ENCODE measurements at places on chromosomes 11 and 22.

- no peak for DNase-seq
These were observed 676.4 kb downstream of the DLG2 start for GRCh38 chr11:84950569-84951270.

GRCh38 chr11:10317151-10317755 lies 12.4 kb downstream of the ADM start:
- no peak for DNase-seq

GRCh38 chr22:42887523-42888507 lies 30.7 kb upstream of the ARFGAP3 start:
- DNase-seq, result no peak

GRCh38 chr11:35165030-35165422 lies 26.1 kb downstream of the CD44 start:
- DNase-seq, result no peak

- DNase-seq, result no peak
These were observed 1.5 kb downstream of the ME3 start for GRCh38 chr11:86670911-86671310.

DNA sequence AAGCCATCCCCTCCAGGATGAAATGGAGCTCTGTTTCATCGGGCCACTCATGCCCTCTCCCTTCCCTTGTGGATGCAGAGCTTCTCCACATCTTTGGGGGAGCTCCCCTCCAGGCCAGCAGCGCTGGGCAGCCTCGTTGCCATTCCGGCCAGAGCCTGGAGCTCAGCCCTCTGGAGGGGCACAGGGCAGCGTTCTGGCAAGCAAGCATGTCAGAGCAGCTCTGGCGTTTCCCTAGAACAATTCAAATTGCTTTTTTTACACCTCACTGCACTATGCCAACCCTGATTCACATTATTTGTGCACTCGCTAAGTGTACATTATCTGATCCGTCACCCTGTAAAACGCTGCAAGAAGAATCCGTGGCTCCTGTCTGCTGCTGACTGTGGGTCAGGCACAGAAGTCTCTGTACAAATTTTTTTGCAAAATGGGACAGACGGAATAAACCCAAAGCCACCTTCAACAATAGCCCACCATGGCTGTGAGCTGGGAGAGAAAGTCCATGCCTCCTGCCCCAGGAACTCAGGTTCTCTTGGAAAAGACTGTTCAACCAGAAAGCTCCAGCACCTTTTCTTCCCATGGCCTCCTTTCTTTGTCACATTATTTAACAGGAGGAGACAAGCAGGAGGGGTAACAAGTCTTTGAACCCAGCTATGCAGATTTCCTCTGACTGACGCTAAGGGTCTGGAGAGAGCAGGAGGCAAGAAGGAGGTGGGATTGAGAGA lies 139.5 kb upstream of the CADM1 start:
- no peak for DNase-seq

DNA sequence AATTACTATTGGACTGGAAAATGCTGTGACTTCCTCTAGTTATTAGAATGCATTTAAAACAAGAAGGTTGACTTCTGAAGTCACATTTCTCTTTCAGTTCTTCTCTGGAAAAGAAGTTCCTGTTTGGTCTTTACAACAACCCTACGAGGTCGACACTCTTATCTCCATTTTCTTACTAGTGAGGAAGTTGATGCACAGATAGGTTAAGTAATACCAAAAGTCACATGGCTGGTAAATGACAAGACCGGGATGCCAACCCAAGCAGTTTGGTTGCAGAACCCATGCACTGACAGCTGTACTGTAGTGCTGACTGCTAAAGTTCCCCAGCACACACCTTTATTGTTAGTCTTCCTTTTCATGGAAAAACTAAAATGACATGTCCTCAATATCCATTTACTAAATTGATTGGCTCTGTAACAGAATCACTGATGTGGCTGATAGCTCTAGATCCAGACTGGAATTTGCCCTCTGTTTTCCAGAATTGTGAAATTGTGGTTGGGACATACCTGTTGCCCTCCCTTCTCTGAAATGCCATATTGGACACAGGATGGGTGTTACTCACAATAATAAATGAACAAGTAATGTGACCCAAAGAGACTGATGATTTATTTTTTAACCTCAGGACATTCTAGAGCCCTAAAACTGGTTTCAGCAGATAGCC lies 9.4 kb upstream of the TECTA start:
- DNase-seq, result no peak

DNA sequence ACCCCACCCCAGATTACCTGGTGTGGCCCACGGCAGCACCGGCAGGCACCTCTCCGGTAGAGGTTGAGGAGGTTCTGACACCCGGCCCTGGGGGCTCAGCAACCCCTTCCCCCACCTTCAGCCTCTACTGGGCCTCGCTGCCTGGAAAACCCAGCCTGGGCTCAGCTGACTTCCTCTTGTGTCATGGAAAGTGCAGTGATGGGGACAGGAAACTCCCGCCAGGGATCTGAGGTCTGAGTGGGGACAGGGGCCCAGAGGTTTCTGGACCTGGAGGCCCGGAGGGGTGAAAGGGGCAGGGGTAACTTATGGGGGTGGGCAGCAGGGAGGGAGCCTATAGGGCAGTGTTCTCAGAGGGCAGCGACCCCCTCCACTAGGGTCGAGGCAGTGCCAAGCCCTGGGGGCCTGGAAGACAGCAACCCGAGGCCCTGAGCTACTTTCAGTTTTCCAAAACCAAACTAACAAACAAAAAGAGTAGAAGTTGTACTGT lies 10.0 kb upstream of the CD5 start:
- DNase-seq, result peak; percentile 56

- no peak for DNase-seq
These were observed 8.6 kb upstream of the OR56B1 start for GRCh38 chr11:5727691-5728090.

GRCh38 chr22:34038801-34039555 lies 118.7 kb upstream of the LARGE1 start:
- no peak for DNase-seq

GRCh38 chr11:93921695-93922468 lies 71.5 kb upstream of the VSTM5 start:
- no peak for DNase-seq

DNA sequence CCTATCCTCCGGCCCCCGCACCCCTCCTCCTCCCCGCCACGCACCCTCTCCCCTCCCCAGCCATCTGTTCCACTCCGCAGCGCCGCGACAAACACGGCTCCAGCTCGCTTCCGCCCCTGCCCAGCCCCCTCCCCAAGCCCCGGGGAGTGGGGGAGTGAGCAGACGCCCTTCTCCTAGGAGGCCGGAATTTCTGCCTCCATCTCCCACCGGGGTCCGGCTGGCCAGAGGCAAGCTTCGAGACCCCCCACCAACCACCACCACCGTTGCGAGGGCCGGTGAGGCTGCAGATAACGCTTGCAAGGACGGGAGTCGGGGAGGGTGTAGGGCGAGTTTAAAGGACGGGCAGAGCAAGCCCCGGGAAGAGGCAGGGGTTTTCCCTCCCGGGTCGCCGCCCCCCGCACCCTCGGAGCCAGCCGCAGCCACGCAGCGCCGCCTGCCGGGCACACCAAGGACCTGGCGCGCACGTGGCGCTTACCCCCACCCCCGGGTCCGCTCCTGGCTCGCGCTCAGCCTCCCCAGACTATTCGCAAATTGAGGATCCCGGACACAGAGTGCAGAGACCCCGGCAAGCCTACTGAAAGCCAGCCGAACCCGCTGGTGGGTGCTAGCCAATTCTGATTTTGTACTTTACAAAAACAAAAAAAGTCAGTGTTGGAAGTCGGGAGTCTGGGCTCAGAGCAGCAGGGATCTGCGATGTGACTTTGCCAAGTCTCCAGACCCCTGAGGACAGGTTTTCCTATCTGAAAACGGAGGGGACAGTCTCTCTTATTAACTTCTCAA lies 22.6 kb downstream of the RTN4RL2 start:
- DNase-seq, result peak; percentile 74

DNA sequence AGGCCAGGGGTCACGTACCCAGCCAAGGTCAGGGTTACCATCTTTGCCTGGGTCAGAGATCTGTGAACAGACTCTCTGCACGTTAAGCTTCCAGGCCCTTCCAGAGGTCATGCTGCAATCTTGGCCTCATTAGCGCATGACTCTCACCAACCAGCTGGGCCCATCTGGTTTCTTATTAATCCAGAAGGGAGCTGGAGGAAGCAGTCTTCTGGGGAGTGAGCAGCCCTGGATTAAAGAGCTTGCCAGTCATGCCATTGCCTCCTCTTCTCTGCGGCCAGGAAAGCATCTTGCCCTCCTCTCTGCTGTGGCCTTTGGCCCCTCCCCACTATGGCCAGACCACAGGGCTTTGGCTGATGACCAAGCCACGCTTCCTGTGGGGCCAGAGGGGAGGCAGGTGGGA lies 57.4 kb downstream of the CHST1 start:
- no peak for DNase-seq

- DNase-seq, result no peak
These were observed 9.7 kb upstream of the THY1 start for GRCh38 chr11:119432484-119433357.

GRCh38 chr11:96752221-96752620 lies 362.4 kb downstream of the JRKL start:
- DNase-seq, result no peak

GRCh38 chr11:61793829-61794204 lies 1.1 kb downstream of the FEN1 start:
- DNase-seq, result no peak

DNA sequence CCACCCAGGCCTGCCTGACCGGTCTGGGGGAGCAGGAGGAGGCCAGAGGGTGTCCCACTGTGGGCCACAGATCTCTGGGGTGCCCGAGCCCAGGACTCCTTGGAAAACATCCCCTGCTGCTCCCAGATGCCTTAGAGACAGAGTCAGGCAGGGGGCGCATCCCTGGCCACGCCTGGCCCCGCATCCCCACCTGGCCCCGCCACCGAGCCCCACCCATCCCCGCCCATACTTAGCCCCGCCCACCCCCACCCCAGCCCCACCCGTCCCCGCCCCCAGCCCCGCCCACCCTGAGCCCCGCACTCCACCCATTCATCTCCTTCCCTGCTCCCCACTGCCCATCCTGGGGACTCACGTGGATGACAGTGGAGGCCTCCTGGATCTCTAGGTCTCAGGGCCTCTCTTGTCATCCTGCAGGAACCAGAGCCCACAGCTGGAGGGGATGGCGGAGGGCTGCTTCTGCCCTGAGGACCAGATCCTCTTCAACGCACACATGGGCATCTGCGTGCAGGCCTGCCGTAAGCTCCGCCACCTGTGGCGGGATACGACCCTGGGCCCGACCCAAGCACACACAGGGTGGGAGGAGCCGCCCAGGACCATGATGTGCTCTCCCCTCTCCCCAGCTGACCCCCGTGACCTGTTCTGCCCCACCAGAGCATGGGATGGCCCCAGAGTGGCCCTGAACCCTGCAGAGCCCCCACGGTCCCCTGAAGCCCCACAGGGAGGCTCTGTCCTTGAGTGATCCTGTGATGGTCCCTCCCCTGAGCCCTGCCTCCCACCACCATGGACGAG lies 33.6 kb downstream of the MUC5B start:
- no peak for DNase-seq

- no peak for DNase-seq
These were observed 38.3 kb upstream of the IGSF9B start for GRCh38 chr11:133995066-133995465.

DNA sequence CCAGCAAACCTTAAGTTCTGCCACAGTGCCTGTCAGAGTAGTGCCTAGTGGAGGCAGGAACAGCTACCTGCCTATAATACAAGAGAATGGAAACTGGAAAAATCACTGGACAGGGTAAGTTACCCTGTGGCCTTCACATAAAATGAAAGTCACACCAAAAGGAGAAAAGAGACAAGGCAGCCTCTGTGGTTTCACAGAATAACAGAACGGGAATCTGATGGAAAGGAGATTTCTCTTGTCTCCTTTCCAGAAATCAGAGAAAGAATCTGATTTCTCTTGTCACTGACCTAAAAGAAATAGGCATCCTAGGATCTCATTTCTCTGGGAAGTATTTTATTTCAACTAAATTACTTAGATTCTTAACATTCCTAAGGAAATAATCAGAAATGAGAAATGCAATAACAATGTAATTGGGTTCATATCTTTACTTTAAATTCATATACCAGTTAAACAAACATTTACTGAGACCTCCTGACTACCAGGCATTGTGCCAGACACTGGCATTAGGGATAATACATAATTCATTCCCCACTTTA lies 41.6 kb downstream of the PRCP start:
- DNase-seq, result no peak

- no peak for DNase-seq
These were observed 62.6 kb downstream of the EFCAB6 start for GRCh38 chr22:43749473-43749872.

DNA sequence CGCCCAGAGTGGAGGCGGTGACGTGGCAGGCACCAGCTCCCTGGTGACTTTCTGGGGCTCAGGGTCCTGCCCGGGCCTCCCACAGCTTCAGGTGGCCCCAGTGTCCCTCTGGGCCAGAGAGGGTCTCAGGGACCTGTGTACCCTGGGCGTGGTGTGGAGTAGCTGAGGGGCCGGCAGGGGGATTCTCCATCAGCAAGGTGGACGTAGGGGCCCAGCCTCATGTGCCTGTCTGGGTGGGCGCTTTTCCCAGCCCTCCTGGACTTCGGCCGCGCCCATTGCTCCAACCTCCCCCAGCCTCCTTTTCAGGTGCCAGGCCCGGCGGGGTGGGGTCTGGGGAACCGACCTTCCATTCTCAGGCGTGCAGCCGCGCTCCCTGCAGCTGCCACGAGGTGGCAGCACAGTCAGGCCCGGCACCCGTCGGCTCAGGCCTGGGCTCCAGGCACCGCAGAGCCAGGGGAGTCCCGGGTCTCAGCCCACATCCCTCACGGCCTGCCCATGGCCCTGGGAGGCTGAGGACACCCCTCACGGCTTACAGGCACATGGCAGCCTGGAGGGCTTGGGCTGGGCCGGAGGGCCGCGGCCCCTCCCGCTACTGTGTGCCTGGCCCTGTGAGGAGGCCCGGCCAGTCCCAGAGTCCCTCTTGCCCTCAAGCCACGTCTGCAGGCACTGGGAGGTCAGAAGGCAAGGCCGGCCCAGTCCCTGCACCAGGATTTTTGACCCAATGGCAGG lies 19.9 kb upstream of the MUC5B start:
- peak; percentile 77 for DNase-seq

DNA sequence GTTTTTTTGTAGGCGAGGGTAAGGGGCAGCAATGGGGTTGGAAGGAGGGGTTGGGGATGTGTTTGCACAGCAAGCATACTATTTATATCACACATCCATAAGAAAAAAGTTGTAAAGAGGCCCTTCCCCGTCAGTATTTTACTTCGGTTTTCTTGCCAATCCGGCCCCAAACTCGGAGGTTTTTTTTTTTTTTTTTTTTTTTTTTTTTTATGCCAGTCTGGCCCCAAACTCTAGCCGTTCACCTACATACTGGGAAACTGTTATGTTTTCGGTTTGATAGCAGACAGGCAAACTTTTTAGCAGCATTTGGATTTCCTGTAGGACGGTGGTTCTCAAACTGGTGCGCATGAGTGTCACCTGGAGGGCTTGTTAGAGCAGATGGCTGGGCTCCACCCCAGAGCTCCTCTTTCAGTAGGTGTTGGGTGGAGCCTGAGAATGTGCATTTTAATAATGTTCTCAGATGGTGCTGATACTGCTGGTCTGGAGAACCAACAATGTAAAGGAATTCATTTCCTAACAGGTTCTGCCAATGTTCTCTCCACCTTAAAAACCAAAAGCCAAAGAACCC lies 76.5 kb upstream of the ZBED5 start:
- DNase-seq, result peak; percentile 38

GRCh38 chr11:9090488-9091043 lies 833 bp downstream of the SCUBE2 start:
- DNase-seq, result no peak
